Lung (tissue), 17 donors: ENCODE measurements at places on chromosomes 1 and 21. TPM values are rescaled to one million over a fixed set of nuclear protein-coding genes. Genes with fewer than 3 reads are reported as not detected.

GRCh38 chr1:184152974-184153373 lies 101.4 kb downstream of the TSEN15 start:
- no peaks in the 10 kb centered on the region for H3K27me3 ChIP-seq
- H3K27ac ChIP-seq, result peak overlapping the region; percentile 89
- DNase-seq, result no peak
- peak overlapping the region; percentile 45 for H3K4me3 ChIP-seq
- peaks cover 15% of the 10 kb centered on the region for H3K4me1 ChIP-seq

DNA sequence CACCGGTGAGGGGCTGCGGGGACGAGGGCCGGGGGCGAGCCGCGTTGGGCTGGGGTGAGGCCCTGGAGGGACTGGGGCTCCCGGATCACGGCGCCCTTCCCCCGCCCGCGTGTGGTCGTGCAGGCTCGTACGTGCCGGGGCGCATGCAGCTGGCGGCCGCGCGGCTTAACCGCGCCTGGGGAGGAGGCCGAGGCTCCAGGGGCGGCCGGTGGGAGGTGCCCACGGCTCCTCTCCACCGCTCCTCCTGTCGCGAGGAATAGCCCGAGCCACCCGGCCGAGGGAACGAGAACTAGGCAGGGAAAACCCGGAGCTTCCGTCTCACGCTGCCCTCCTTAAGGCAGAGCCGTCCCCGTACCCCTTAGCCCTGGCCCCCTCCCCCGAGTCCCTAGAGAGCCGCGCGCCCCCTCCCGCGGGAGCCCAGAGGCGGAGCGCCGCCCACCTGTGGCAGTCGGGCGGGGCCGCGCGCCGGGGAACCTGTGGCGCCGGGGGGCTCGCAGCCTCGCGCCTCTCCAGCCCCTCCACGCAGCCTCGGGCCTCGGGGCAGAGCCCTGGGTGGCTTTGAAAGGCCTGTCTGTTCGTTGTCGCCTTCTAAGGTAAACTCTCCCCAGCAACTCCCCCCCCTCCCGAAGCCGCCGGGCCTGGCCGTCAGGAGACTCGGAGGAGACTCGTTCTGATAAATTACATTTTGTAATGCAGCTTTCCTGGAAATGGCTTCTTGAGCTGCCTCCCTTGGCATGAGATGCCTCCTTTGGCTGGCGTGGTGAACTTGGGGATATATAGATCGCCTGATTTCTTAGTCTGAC lies 746 bp downstream of the AK4 start:
- no peaks in the 10 kb centered on the region for H3K27me3 ChIP-seq
- H3K36me3 ChIP-seq, result no peaks in the 10 kb centered on the region
- peak overlapping the region; percentile 69 for H3K4me3 ChIP-seq

DNA sequence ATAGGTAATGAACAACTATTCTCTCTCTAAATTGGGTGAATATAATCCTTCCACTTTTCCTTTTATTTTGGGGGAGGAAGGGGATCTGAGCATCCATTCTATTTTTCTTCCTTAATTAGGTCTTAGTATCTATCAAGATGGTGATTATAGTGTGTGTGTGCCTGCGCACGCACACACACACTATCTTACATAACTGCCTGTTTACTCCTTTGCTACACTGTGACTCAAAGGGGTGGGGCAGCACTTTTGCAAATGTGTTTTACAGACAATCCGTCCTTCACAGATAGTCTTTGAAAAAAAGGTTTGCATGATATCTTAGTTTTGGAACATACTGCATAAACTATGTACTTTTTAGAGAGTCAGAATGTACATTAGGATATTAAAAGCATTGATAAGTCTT lies 191.5 kb downstream of the SDCCAG8 start:
- H3K4me1 ChIP-seq, result no peaks in the 10 kb centered on the region
- no peak for DNase-seq
- no peak overlapping the region for H3K27ac ChIP-seq
- no peaks in the 10 kb centered on the region for H3K27me3 ChIP-seq
- H3K36me3 ChIP-seq, result no peaks in the 10 kb centered on the region

DNA sequence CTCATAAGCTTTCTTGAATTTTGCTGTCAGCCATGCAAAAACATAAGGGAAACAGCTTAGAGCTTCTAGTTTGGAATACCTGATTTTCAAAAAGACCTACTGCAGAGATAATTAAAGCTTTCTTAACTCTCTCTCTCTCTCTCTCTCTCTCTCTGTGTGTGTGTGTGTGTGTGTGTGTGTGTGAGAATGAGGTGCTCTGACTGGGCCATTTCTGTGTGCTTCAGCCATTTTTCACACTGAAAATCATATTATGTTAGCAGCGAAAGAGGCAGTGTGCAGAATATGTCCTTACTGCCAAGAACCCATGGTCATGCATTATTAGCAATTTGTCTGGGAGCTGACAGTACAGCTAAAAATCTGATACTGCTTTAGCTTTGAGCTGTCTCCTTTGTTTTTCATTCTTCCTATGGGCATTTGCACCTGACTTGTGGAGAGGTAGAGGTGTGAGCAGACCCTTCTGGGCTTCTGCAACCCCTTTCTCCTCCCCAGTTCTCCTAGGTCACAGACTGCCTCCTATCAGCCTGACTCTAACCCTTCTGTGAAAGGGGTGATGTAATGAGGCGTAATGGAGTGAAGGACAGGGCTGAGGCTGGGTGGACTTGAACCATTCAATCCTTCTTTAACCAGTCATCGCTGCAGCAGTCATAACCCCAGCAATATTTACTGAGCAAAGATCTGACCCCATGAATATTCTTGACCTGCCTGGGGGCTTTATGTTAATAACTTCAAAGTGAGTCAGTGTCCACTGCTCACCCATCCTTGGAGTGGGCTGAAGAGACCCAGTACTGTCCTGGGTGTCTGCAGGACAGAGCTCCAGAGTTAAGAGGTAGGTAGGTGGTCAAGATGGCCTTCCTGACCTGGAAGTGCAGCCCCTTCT lies 61.2 kb downstream of the SYT6 start:
- no peak overlapping the region for H3K4me3 ChIP-seq
- H3K4me1 ChIP-seq, result peaks cover 38% of the 10 kb centered on the region
- no peaks in the 10 kb centered on the region for H3K36me3 ChIP-seq
- peak; percentile 56 for DNase-seq
- no peaks in the 10 kb centered on the region for H3K27me3 ChIP-seq

NOTCH2 gene
- 123 TPM for total RNA-seq

RGS16 gene
- 13.6 TPM for total RNA-seq
